ENCODE measurements at places on chromosomes 2 and 18.

DNA sequence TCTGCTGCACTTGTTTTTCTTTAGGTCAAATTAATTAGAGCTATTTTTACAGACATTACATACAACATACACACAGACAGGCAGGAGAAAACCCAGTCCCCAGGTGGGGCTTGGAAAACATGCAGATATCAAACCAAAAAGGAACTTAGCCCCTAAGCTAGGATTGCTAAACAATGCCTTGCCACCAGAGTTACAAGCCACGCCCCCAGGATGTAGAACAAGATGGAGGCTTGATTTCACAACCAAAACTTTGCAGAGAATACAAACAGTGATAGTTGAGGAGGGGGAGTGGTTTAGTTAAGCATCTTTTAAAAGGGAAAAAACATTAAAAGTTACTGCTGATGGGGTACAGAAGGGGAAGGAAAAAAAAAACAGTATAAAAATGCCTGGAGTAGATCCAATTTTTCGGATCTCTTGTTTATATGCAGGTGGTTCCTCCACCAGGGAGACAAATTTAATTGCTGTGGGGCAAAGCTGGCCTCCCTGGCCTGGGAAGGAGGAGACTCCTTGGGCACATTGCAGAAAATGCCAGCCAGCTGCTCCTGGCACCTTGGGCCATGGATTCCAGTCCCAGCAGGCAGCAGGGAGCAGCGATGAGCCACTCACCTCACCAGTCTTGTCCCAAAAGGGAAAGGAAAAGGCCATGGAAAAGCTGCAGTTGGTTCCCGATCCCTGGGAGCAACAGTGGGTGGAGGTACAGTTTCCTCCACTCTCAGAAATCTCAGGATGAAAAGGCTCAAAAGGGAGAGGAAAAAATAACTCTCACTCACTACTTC is 348.4 kb upstream of the REG3G start:
- DNase-seq = no peak

- no peak for DNase-seq
Observed at GRCh38 chr18:75211953-75212750, 1.6 kb downstream of the TSHZ1 start.

DNA sequence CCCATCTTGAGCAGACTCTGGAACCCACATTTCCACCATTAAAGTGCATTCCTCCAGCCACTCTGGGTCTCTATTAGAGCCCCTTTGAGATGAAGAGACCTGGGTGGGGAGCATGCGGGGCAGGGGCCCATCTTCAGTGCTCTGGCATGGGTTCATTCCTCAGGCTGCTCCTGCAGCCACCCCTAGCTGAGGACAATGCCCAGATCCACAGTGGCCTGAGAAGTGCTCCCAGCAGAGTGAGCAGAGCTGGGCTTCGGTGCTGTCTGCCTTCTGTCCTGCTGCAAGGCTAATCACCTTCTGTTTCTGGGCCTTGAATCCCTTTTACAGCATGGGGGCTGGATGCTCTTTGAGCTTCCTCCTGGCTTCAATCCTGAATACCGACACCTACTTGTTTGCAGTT is 169.8 kb downstream of the TRIM43 start:
- no peak for DNase-seq

- DNase-seq = no peak
Observed at GRCh38 chr2:159907909-159908308, 109.9 kb upstream of the CD302 start.

- no peak for DNase-seq
Observed at GRCh38 chr2:219220652-219221402, 2.1 kb upstream of the ABCB6 start.

Data from omental fat pad (tissue), 4 donors.